ENCODE measurements at places on chromosomes 13 and 19. TPM values are rescaled to one million over a fixed set of nuclear protein-coding genes. Genes with fewer than 3 reads are reported as not detected.

The AP1M2 gene
- not detected for polyA plus RNA-seq

The C1QTNF9 gene
- not detected for polyA plus RNA-seq

The ZNF649 gene
- polyA plus RNA-seq: 5.9 TPM

The EBI3 gene
- not detected for polyA plus RNA-seq

The OR7A5 gene
- not detected for polyA plus RNA-seq

The LENG9 gene
- 0.73 TPM for polyA plus RNA-seq

The ABCA7 gene
- 6.7 TPM for polyA plus RNA-seq

The MLNR gene
- not detected for polyA plus RNA-seq

The TEX26 gene
- not detected for polyA plus RNA-seq

The CD79A gene
- polyA plus RNA-seq: 17.9 TPM

The FCAR gene
- not detected for polyA plus RNA-seq

The CRB3 gene
- polyA plus RNA-seq: 3.9 TPM

The ZNF829 gene
- polyA plus RNA-seq: 2.2 TPM

The ZNF577 gene
- polyA plus RNA-seq: 3.2 TPM

The POGLUT2 gene
- 1.1 TPM for polyA plus RNA-seq

The CNN1 gene
- not detected for polyA plus RNA-seq
